Activated T-helper 17 cell treated with anti-CD3 and anti-CD28 coated beads, Interleukin-2, amount 50 U/mL, for 72 hours (primary cell): ENCODE measurements at places on chromosomes 5 and 9. TPM values are rescaled to one million over a fixed set of nuclear protein-coding genes. Genes with fewer than 3 reads are reported as not detected.

- ATAC-seq, result no peak
These were observed 2.4 kb downstream of the WNK2 start for GRCh38 chr9:93186215-93186945.

DNA sequence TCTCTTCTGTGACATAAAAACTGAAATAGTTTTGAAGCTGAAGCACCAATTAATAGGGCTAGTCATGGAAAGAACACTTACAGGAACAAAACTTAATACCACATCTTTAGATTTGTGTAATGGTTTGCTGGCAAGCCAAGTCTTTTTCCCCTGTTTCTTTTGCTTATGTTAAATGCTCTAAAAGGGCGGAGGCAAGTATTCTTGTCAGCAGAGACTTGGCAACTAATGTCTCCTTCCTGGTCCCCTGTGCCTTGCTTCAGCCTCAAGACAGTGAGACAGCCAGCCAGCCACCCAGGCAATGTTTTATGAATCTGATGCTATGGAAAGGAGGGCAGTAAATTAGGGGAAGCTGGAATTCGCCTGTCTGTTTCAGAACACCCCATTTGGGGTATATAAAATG is 45.7 kb downstream of the PRRC1 start:
- no peak for ATAC-seq

DNA sequence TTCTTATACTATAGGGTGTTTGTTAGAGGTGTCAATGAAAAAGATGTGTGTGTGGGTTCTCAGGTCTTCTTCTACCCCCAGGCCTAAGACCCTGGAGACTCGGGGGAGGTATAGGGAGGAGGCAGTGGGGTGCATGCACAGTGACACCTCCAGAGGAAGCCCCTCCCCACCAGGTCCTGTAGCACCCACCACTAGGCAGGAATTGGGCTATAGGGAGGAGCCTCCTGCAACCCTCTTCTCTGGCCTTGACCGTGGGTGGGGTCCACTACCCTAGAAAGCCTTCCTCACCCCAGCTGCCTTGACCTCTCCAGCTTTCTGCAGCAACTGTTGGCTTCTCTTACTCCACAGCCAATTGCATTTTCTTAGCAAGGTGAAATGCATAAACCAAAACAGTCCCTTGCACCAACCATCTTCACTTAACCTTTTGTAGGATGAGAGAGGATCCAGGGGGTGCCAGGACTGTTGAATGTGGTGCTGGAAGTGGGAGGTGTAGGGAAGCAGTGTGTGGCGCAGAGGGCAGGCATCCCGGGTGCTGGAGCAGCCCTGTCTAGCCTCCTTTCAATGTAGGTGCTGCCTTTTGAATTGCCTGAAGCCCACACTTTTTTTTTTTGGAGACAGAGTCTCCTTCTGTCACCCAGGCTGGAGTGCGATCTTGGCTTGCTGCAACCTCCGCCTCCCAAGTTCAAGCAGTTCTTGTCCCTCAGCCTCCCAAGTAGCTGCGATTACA is 128.5 kb downstream of the RGS3 start:
- peak; percentile 18 for ATAC-seq

GRCh38 chr9:114432323-114433067 is 44.7 kb upstream of the AKNA start:
- peak; percentile 23 for ATAC-seq

DNA sequence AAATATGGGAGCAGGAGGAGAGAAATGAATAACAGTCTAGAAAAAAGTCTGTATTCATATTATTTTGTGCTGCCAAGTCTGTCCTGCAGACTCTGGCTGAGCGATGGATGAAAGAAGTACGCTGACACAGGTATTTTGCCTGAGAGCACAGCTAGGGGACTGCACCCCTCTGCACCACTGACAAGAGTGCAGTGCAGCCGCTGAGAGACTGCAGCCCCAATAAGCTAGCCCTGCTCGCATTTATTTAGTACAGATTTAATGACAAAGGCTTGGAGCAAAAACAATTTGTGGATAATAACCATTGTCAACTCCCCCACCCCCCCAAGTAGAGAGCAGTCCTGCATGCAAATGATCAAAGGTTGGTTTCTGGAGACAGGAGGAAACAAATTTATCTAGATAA is 13.3 kb upstream of the MRPS30 start:
- no peak for ATAC-seq

TMEM171 gene
- not detected for total RNA-seq
